ENCODE measurements at places on chromosomes 6 and 20.

DNA sequence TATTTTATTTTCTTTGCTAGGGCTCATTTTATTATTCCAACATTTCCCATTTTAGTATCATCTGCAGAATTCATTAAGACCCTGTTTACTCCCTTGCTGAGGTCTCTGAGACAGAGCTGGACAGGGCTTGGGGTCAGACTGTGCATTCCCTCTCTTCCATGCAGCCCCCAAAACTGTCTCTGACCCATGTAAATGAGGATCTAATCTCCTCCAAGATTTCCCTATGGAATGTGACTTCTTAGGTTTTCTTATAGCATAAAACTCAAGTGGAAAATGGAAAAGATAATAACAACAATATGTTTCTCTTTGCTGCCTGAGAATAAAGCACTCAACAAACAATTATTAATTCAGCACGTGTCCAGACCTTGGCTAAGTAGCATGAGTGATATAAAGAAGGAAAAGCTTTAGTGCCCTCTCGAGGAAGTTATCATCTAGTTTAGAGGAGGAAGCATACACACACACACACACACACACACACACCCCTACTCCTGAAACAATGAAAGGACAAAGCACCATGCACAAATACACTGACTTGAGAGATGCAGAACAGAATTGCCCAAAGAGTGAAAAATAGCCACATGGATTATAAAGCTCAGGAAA is 815.5 kb downstream of the BCKDHB start:
- DNase-seq = no peak

DNA sequence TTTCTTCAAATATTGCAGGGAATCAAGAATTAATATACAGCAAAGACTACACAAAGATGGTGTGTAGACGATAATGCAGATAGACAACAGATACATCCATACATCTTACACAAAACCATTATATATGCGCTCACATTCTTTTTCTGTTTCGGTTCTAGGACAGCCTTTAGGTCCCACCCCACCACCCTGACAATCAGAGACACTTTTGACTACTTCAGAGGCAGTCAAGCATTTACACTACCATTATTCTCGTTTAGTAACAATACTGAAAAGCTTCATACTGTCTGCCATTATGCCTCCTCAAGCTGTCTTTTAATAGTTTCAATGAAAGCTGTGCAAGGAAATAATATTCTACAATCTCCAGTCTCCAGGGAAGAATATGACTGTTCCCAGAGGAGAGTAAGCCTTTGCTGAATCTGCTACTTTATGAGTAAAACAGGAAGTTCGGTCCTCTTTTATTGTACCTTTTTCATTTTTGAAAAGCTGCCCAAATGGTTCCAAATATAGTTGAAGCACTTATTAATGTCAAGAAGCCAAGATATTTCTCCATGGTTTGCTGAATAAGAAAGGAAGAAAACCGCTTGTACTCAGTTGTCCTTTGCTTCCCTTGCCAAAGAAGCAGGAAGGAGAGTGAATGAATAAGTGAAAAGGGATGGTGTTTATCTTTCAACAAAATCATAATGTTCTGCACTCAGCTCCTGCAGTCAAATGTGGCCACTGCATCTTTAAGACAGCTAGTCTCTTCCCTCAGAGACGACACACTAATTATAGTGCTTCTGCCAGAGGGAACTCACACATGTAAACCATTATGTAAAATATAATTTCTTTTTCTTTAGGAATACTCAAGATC is 468.3 kb downstream of the CDC5L start:
- no peak for DNase-seq

GRCh38 chr20:5448449-5449118 is 131.8 kb upstream of the PROKR2 start:
- no peak for DNase-seq

GRCh38 chr20:44089987-44090674 is 96.9 kb downstream of the JPH2 start:
- no peak for DNase-seq

GRCh38 chr6:117557951-117558350 is 44.4 kb downstream of the GOPC start:
- no peak for DNase-seq

DNA sequence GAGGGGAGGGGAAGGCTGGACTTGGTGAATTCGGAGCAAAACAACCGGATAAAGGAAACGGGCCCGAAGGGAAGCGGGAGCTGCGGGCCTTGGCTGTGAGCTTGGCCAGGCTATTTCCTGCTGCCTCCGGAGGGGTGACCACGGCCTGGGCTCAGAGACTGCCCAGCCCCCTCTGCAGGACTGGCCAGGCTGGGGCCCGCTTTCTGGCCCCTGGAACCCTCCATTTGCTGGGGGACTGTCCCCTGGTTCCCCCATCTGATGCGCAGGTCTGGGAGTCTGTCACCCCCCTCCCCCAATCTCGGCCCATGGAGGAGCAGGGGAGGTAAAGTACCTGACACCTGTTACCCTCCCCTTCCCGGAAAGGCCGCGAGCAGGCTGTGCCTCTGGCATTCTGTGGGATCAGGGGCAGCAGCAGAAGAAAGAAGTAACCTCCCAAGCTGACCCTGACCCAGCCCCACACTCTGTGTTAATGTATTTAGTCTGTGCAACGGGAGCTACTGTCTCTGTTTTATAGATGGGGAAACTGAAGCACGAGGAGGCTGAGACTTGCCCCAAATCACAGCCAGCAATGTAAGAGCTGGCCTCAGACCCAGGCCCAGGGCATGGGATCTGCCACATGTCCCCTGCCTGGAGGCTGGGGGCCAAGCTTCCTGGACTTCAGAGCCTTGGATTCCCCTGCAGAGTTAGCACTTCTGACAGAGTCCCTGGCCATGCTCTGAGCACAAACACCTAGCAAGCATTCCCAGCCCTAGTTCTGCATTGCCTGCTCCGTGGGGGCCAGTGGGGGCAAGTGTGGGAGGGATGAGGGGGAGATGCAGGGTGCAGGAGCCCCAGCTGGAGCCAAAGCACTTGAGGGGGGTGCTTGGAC is 3.5 kb downstream of the C20orf204 start:
- no peak for DNase-seq
